ENCODE measurements at places on chromosomes 1 and 21.

DNA sequence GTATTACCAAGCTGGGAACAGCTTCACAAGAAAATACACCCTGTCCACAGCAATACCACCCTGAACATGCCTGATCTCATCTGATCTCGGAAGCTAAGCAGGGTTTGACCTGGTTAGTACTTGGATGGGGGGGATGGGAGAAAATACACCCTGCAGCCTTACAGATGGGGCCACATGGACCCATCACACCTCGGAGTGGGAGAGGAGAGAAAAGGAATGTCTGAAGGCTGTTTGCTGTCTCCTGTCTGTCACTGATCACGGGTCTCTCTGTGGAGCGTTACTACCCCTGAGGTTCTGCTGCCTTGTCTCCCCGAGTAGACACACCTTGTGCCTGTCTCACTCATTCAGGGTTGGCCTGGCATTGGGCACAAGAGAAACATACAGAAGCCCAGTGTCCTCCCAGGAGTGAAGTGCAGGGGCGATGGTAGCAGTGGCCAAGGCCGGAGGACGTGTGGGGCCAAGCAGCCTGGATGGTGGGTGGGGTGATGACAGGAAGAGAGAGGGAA lies 48.0 kb downstream of the TEX35 start:
- no peak for DNase-seq

GRCh38 chr1:107862064-107862463 lies 102.9 kb downstream of the VAV3 start:
- DNase-seq: peak; percentile 39

DNA sequence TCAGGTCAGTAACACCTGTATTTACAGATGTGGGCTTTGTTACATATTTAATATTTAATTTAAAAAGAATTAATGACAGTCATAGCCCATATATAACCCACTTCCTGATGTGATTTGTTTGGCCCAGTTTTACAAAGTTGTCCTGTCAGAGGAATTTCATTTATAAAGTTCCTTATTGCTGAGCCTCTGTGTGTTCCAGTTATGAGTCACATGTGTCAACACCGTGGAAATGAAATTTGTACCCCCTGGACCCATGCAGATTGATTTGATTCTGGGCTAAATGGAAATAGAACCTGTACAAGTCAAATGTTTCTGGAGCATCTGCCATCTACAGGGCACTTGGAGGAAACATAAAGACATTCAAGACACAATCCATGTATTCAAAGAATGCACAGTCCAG lies 149.2 kb downstream of the CACNA1E start:
- no peak for DNase-seq

DNA sequence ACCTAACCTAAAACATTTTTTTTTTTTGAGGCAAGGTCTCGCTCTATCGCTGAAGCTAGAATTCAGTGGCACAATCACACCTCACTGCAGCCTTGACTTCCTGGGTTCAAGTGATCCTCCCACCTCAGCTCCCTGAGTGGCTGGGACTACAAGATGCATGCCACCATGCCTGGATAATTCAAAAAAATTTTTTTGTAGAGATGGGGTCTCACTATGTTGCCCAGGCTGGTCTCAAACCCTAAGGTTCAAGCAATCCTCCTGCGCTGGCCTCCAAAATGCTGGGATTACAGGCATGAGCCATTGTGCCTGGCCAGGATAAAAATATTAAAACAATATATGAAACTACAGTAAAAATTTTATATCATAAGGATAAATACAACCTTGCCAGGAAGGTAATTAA lies 4.9 kb downstream of the LIX1L start:
- no peak for DNase-seq

- no peak for DNase-seq
Measured at GRCh38 chr1:223445402-223445801, 52.2 kb downstream of the CCDC185 start.

- no peak for DNase-seq
Measured at GRCh38 chr1:62723883-62724282, 35.7 kb upstream of the DOCK7 start.

GRCh38 chr1:18597160-18598042 lies 33.2 kb upstream of the PAX7 start:
- DNase-seq: peak; percentile 58

DNA sequence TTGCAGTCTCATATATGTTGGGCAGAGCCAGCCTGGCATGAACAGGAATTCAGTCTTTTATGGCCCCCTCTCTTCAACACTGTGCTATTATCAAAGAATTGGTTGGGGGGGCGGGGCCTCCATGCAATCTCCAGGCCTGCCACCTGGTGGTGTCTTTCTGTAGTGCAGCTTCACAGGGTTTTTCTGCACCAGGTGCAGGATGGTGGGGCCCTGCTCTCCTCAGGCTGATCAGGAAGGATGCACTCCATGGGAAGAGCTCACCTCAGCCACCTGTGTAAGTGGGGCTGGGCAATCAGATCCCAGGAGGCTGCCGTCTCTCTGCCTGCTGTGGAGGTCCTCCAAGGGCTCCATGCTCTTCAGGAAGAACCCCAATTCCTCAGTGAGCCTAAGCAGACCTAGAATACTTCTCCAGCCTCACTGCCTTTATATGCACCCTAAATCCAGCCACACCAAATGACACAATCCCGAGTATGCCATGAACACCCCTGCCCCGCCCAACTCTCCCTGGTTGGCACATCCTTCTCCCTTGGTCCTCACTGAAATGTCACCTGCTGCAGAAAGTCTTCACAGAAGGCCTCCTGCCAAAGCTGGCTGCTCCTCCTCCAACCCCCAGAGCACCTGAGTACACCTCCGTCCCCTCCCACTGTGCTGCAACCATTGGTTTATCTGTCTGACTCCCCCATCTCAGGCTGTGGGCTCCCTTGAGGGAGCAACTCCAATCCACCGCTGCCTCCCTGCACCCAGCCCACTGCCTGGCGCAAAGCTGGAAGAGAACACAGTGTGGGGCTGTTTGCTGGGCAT lies 16.5 kb downstream of the STK40 start:
- DNase-seq: peak; percentile 73

DNA sequence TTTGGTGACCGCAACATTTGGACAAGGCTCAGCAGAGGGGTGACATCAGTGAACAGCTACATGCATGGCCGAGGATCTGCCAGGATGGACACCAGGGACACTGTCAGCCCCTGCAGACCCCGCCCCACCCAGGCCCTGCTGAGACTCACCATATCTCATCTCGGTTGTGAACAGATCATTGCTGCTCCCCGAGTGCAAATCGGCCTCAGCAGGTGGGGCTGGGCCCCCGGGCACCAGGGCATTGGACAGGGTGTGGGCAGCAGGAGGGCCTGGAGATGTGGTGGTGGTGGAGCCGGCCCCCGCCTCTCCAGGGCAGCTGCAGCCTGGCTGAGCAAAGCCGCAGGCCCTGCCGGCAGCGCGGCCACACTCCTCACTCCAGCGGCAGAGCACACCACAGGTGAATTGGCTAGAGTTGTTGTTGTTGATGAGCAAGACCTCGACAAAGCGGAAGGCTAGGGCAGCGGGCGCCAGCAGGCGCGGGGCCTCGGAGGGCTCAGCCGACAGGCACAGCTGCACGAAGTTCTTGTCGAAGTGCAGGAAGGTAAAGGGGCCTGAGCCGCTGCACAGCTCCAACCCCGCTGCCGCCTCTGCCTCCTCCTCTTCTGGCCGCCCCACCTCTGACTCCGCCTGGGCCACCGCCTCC lies 8.2 kb downstream of the ADGRB2 start:
- DNase-seq: no peak

DNA sequence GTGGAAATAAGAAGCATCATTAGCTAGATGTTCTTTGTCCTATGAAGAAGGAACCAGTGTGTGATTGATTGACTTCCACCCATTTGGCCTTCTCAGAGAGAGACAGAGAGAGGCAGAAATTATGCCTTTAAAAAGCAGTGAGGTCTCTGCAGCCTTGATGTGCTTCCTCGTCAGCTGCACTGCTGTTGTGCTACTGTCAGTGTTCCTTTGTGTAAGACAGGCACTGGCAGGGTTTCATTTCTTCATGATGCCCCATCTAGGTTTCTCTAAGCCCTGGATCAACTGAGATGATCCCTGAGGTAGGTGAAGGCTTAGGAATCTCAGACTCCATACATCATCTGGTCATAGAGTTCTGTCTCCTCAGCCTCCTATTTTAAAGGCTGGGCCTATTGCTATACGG lies 34.9 kb downstream of the GPR3 start:
- DNase-seq: peak; percentile 73

GRCh38 chr1:211518330-211519289 lies 26.6 kb upstream of the RD3 start:
- DNase-seq: peak; percentile 65

Data from suppressor macrophage (primary cell).